CD4-positive, alpha-beta memory T cell (primary cell): ENCODE measurements at places on chromosomes 16 and 17.

- no peak for DNase-seq
Observed at GRCh38 chr16:1193143-1193824, 31.8 kb downstream of the TPSG1 start.

GRCh38 chr17:30225919-30226553 is 9.5 kb downstream of the SLC6A4 start:
- no peak for DNase-seq

DNA sequence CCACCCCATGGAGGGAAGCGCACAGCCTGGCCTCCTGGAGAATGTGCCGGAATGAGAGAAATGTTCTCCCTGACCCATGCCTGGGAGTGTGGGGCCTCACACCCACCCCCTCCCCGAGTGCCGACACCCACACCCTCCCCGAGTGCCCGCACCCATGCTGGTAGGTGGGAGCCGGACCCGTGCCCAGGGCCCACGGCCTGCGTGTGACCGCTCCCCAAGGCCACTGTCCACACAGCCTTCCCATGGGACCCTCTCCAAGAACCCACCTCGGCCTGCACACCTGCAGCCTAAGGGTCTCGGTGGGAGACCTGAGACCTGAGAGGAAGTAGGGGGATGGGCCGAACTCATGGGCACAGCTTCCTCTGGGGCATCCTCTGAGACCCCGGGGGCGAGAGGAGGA is 3.3 kb upstream of the PVALEF start:
- no peak for DNase-seq

- DNase-seq = no peak
Observed at GRCh38 chr16:17413508-17413907, 57.3 kb downstream of the XYLT1 start.

DNA sequence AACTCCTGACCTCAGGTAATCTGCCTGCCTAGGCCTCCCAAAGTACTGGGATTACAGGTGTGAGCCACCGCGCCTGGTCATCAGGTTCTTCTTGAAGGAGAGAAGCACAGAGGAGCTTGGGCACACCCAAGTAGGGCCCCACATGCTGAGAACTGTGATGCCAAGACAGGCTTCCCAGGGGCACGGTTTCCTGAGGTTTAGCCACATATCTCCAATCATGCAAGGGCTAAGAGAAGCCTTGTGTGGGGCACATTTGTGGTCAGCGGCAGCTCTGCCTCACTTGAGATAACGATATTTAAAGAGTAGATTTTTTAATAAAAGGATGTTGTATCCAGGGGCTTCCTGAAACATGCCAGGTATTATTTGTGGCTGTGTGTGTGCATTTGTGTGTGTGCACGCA is 46.9 kb downstream of the CUEDC1 start:
- DNase-seq = no peak

DNA sequence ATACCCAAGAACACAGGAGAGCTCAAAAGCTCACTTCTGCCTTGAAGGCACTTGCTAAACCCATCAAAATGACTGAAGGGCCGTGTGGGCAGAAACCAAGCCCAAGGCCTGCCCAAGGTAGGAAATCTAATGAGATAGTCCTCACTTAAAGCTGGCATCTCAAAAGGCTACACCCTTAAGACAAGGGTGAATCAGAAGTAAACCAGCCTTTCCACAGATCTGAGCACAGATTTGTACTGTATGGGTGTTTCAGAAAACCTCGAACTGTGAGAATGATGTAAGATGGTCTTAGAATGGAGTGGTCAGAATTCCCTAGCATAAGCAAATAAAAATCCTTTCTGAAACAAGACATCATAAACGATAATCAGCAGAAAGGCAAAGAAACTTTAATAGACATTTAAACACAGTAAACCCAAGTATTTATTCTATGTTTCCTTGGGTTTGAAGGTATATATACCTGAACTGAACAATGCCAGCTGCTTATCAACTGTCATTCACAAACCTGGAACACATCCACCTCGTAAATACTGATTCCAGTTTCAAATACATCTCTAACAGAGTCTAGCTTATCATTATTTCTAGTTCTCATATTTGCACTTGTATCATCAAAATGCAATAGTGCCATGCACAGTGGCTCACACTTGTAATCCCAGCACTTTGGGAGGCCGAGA is 37.8 kb downstream of the GLG1 start:
- no peak for DNase-seq

DNA sequence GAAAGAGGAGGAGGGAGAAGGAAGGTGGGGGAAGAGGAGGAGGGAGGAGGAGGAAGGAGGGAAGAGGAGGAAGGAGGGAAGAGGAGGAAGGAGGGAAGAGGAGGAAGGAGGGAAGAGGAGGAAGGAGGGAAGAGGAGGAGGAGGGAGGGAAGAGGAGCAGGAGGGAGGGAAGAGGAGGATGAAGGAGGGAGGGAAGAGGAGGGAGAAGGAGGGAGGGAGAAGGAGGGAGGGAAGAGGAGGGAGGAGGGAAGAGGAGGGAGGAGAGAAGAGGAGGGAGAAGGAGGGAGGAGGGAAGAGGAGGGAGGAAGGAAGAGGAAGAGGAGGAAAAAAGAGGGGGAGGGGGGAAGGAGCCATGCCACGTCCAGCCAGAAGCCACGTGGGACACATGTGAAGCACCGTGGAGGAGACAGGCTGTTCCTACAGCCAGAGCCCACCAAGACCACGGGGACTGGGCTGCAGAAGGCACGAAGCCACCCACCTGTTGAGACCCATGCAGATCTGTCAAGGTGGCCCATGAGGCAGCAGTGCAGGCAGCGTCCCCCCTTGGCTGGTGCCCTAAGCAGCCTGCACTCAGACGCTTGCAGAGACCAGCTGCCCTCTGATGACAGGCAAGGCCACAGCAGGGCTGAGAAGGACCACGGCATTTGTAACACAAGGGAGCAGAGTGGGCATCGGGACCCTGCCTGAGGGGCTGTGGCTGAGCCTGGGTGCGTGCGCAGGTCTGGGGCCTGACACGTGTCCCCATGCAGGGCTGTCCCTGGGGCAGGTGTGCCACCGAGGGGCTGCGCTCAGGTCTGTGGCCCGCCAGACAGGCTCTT is 10.3 kb downstream of the NDUFAF8 start:
- no peak for DNase-seq

DNA sequence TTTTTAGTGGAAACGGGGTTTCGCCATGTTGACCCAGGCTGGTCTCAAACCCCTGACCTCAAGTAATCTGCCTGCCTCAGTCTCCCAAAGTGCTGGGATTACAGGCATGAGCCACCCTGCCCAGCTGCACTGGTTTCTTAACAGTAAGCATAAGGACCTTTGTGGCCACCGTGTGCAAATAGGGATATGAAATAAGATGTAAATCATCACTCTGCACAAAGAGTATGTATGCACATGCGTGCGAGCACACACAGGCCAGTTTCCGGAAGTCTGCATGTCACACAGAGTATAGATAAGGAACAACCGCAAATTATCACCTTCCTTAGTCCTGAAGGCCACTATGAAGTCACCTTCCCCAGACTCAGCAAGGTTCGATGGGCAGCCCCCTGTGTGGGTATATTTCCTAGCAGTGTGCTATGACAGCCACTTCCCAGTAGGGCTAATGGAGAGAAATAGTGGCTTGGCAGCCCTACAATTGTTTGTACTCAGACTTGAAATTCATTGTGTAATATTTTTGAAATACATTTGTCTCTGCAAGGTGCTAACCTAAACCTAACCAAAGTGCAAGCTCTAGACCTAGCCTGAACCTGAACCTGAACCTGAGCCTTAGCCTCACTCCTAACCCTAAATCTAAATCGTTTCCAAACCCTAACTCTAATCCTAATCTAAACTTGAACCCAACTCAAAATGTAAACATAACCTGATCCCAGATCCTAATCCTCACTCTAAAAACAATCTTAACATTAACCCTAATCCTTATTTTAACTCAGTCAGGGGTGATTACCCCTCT is 48.4 kb upstream of the SKAP1 start:
- no peak for DNase-seq

DNA sequence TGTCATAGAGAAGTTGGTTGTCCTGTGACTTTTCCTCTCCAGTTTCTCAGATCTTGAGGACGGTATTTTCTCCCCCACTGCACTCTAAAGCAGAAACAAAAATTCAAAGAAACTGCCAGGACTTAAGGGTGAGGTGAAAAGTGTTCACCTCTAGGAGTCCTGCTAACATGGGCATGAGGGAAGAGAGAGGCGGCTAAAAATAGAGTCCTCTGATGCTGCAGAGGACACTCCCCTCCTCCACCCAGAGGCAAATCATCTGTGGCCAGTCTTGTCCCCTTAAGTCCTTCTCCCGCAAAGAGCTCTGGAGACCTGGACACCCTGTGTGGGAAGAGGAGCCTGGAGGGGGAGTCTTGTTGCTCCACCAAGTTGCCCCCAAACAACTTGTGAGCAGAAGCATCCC is 4.7 kb upstream of the DDX19A start:
- no peak for DNase-seq

DNA sequence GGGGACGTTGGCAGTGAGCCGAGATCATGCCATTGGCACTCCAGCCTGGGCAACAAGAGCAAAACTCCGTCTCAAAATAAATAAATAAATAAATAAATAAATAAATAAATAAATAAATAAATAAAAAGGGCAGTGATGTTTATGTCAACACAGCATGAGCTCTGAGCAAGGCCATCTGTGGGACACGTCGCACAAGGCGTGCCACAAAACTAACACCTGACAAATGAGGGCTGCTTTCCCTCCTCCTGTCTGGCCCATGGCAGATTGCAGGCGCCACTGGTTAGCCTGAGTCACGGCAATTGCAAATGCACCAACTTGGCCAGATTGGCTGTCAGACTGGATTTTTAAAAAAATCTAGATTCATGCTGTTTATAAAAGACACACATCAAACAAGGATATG is 25.9 kb upstream of the SPNS3 start:
- no peak for DNase-seq

- DNase-seq = no peak
Observed at GRCh38 chr17:49708515-49709183, 885 bp upstream of the SLC35B1 start.

GRCh38 chr17:69539781-69540319 is 125.4 kb downstream of the MAP2K6 start:
- DNase-seq = no peak

DNA sequence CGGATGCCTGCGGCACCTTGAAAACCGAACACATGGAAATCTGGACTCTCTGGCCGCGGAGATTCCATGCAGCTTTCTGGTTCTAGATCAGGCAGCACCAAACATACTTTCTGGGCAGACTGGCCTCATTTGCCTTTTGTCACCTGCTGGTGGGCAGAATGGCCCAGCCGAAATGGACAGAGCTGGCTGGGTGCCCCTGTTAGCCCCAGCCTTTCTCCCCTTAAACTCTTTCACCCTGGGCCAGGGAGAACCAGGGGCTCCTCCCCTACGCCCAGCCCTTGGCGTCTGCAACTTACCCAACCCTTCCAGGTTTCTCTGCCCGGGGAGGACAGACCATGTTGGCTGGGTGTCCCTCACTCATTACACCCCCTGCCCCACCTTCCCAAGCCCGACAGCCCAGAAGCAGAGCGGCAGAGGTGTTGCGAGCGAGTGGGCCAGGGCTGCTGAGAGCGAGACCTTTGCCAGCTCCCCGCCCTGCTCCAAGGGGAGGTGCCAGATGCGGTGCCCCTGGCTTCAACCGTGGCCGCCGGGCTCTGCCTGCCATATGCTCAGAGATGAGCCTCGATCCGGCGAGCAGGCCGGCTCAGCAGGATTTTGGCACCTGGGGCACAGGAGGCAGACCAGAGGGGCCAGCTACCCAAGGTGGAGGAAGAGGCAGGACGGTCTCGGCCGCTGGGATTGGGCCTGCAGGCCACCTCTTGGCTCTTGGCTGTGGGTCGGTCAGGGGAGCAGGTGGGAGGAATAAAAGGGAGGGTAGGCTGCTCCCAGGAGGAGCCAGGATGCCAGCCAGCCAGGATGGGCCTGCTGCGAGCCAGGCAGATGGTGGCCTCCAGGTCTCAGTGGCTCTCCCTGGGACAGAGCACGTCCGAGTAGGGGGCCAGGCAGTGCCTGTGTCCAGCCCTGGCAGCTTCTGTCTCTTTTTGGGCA is 191.3 kb downstream of the NTN1 start:
- DNase-seq = no peak

- DNase-seq = no peak
Observed at GRCh38 chr16:53085931-53086421, 31.2 kb downstream of the CHD9 start.

DNA sequence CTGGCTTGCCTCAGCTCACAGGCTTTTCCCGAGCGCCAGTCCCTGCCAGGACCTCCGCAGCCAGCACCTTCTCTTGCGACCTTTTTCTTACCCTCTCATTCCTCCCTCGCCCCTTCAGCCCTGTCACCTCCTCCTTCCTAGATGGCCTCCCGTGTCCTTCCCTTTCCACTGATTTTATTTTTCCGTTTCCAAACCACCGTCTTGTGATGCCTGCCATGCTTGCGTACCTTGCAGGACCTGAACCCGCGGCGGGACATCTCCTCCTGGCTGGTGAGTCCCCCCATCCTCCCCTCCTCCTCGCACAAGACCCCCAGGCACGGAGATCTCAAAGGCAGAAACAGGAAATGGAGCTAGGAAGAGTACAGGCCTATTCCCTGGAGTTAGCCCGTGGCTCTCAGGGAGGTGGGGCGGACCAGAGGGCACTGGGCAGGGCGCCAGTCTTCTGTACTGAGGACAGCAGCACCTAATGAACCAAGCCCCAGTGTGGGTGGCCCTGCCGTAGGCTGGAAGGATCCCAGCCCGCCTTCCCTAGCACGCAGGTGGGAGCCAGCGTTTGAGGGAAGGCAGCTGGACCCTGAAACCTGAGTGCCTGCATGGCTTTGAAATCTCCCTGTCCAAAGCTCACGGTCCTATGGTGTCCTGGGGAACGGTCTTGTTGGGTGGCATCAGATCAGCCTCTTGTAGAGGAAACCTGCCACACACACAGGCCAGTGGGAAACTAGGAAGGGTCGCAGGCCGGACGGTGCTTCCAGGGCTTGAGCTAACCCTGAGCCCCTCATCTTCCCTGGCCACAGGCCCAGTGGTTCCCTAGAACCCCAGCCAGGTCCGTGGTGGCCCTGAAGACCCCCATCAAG is 612 bp downstream of the CISD3 start:
- DNase-seq = no peak

DNA sequence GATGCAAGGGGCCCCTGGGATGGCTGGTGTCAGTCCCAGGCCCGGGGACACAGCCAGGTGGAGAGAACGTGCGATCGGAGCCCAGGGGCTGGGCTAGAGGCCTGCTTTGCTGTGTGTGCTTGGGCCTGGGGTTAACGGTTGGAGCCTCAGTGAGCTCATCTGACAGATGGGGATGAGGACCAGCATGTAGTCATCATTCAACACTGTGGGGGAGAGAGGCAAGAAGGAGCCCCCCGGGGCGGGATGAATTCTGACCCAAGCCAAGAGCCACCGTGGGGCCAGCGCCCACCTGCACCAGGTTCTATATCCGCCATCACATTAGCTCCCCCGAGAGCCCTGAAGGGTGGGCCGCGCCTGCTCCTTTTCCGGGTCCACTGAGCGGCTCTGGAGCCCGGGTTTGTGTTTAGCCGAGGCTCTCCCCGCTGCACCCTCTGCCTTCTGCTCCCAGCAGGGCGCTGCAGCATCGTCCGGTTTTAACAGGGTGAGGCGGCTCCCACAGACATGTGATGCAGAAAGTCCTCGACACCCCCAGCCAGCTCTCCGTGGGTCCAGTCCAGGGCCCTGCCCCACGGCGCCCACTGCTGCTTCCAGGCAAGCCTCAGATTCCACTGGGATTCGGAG is 365.7 kb downstream of the SEC14L1 start:
- no peak for DNase-seq

- no peak for DNase-seq
Observed at GRCh38 chr17:45740553-45741330, 43.4 kb upstream of the CRHR1 start.

GRCh38 chr16:23283571-23283970 is 18.5 kb upstream of the SCNN1B start:
- DNase-seq = no peak

- DNase-seq = peak; percentile 22
Observed at GRCh38 chr16:31333686-31334649, 21.0 kb upstream of the ITGAX start.
